Stimulated activated CD8-positive, alpha-beta memory T cell treated with anti-CD3 and anti-CD28 coated beads, Interleukin-4, amount 100 ng/mL, for 48 hours (primary cell): ENCODE measurements at places on chromosomes 3 and 15.

- DNase-seq, result no peak
Measured at GRCh38 chr3:139659511-139659910, 18.3 kb downstream of the NMNAT3 start.

- no peak for DNase-seq
Measured at GRCh38 chr3:188889054-188889491, 282.7 kb upstream of the TPRG1 start.

GRCh38 chr3:71315431-71315830, 268.1 kb downstream of the FOXP1 start:
- no peak for DNase-seq

GRCh38 chr15:98076021-98076816, 115.7 kb downstream of the ARRDC4 start:
- DNase-seq, result no peak

GRCh38 chr3:187678726-187679268, 8.6 kb upstream of the SST start:
- DNase-seq, result peak; percentile 50

DNA sequence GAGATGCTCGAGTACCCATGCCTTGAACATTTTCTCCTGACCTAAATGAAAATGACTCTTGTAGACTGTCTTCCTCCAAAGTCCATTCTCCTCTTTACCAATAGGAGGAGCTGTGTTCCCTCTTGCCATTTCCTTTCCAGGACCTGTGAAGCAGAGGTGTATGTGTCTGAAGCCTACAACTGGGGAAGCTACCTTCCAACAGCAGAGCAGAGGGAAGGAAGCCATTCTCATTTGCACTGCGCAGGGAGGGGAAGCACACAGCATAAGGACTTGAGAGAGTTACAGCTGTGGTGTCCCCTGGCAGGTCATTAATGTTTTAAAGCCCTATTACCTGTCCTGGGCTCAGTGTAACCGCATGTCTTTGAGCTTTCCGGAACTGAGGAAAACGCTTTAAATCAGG, 38.7 kb downstream of the HSPBAP1 start:
- DNase-seq, result no peak

GRCh38 chr15:84983711-84984110, 2.1 kb downstream of the PDE8A start:
- DNase-seq, result no peak

GRCh38 chr3:37872413-37873160, 10.9 kb downstream of the CTDSPL start:
- no peak for DNase-seq

DNA sequence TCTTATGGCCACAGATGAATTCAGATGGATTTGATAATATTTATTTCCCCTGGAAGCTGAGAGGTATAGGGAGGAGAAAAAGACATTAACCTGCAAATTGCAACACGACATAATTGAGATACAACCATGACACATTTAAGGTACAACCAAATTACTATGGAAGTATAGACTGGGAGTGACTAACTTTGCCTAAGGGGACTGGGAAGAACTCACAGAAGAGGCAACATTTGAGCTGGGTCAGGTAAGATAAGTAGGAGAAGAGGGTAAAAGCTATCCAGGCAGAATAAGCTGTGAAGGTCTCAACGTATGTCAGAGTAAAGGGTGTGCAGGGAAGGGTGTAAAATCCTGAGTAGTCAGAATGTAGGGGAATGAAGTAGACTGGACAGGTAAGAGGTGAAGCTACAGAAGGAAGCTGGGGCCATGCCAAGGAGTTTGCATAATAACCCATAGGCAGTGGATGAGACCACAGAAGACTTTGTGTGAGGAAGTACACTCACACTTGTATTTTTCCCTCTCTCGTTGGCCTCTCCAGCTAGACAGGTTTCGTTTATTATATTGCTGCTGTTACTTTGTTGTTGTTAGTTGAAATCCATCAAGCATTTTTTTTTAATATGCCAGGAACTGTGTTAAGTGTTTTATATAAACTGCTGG, 28.0 kb upstream of the PTX3 start:
- no peak for DNase-seq

- DNase-seq, result no peak
Measured at GRCh38 chr3:129507181-129507831, 21.1 kb upstream of the RHO start.

DNA sequence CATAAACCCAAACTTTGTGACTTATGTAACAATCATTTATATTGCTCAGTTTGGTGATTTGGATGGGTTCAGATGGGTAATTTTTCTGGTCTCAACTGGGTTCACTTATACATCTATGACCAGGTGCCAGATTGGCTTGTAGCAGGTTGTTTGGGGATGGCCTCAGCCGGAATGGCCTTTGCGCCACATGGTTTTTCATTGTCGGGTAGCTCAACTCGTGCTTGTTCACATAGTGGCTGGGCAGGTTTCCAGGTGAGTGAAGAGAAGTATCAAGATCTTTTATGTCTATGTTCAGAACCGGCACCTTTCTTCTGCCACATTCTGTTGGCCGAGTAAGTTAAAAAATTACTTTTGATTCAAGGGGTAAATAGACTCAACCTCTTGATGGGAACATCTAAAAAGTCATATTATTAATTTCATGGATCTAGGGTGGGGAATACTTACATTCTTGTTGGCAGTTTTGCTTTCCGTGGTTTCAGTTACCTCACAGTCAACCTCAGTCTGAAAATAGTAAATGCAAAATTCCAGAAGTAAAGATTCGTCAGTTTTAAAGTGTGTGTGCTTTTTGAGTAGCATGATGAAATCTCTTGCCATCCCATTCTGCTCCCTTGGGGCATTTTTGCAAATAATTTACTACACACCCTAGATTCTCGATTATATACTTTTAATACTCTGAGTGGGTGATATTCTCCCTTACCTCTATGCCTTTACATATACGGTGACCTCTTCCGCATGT, 745.7 kb upstream of the CCDC54 start:
- DNase-seq, result no peak

DNA sequence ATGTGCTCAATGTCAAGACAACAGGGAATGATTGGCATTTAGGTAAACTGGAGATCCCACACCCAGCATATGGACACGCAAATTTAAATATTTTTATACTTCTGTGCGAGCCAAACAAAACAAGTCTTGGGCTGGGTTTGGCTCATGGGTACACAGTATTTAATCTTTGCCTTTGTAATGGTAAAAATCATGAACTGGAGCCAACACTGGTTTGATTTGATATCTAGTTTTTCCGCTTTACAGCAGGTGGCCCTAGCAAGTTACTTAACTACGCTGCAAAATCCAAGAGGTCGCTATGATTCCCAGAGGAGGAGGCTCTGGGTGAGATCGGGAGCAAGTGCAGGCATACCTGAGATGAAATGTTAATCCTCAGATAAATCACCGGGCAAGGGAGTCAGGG, 207.9 kb upstream of the SATB1 start:
- no peak for DNase-seq

- no peak for DNase-seq
Measured at GRCh38 chr15:67248011-67248505, 6.4 kb downstream of the AAGAB start.
